ENCODE measurements at places on chromosomes 11 and 22.

DNA sequence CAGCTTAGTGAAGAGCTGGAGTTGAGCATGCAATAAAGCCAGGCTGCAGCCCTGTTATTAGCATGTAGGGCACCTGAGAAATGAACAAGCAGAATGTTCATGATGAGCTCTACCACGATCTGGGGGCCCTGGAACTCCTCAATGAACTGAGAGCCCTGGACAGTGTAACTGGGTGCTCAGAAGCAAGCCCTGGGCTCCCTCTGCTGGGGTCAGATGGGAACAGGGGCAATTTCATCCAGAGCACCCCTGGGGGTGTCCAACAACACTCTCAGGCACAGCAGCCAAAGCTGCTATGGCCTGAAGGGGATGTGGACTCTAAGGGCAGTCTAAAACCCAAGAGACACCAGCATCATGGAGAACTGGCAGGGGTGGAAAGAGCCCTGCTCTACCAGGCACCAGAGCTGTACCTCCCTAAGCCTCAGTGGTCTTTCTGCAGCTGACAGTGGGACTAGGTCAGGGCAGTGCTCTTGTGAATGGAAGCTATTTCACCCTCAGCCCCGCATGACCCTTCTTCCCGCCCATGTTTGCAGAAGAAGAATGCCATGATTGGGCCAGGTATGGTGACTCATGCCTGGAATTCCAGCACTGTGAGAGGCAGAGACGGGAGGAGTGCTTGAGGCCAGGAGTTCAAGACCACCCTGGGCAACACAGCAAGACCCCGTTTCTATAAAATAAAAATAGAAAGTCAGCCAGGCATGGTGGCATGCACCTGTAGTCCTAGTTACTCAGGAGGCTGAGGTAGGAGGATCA is 28.9 kb downstream of the THOC5 start:
- DNase-seq = no peak

- DNase-seq = no peak
Measured at GRCh38 chr22:47193606-47194329, 431.3 kb downstream of the TBC1D22A start.

DNA sequence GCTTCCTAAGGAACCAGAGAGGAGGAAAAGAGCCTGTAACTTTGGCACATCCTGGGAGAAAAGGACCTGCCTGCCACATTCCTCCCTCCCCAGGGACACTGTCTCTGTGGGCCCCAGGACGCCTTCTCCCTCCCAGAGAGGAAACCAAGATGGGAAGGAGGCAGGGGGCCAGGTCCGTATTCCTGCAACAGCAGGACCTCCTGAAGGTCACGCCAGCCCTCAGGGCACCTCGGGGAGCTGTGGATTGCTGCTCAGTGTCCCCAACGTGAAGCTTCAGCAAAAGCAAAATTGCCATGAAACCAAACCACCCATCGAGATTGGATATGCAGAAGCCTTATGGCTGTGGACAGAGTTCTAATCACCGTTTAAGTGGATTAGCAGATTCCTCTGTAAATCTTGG is 86.7 kb downstream of the ARHGAP8 start:
- no peak for DNase-seq

- no peak for DNase-seq
Measured at GRCh38 chr11:21229224-21229623, 559.8 kb downstream of the NELL1 start.

GRCh38 chr11:108803776-108804175 is 138.9 kb downstream of the DDX10 start:
- DNase-seq = no peak

DNA sequence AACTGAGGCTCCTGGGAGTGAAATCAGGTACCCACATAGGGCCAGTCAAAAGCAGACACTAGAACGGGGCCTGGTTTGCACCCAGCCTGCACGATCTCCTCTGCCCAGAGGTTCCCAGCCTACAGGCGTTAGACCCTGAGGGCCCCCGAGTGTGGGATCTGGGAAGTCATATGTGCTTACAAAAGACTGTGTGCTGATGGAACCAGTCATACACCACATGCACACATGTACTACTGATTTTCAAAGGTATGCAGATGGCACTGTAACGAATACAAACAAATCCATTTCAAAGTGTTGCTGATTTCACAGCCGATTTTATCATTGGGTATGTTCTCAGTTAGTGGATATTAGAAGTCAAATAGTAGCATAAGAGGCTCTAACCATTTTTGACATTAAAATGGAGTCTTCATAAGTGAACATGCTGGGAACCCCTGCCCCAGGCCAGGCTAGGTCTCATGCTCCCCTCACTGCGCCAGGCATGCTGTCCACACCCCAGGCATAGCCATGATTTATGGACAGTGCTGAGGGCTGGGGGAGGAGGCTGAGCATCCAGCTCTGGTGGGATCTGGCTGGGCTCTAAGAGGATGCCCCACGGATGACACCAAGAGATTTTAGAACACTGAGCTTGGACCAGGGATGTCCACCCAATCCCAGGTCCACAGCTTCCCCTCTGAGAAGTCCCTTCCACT is 38.6 kb upstream of the LRRC32 start:
- no peak for DNase-seq

DNA sequence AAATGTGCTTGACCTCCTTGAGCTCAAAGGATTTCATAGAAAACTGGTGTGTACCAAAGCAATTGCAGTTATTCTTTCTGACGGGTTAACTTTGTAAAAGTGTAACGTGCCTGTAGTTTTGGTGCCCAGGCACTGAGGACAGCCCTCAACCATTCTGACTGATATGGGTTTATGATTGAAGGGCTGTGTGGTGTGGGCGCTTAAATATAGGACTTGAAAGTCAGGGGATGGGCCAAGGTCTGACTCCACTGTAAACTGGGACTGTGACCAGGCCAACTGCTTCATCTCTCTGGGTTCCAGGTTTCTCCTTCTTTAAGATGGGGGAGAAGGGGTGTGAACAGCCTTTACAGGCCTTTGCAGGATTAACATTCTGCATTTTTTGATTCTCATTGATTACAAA is 191.1 kb upstream of the ARHGAP20 start:
- no peak for DNase-seq

DNA sequence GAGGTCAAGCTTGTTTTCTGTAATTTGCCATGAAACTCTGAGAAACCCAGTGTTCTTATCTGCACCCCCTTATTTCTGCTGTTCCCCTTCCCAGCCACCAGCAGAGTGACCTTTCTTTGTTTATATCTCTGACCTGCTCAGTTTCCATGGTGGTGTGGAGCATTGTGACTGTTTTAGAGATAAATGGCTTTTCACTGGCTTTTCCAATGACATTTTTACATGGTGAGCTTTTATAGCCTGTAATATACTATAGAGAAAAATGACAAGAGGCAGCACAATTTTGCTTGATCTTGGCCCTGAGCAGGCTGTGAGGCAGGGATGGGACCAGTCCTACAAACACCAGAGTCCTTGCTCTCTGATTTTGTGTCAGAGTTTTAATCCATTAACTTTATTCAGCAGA is 233.9 kb downstream of the FAT3 start:
- no peak for DNase-seq

- DNase-seq = peak; percentile 73
Measured at GRCh38 chr22:39994566-39995392, at the start of gene FAM83F. TSS of gene FAM83F (plus strand) at chr22:39994954. CDS start at chr22:39995043, 89 bp downstream.

DNA sequence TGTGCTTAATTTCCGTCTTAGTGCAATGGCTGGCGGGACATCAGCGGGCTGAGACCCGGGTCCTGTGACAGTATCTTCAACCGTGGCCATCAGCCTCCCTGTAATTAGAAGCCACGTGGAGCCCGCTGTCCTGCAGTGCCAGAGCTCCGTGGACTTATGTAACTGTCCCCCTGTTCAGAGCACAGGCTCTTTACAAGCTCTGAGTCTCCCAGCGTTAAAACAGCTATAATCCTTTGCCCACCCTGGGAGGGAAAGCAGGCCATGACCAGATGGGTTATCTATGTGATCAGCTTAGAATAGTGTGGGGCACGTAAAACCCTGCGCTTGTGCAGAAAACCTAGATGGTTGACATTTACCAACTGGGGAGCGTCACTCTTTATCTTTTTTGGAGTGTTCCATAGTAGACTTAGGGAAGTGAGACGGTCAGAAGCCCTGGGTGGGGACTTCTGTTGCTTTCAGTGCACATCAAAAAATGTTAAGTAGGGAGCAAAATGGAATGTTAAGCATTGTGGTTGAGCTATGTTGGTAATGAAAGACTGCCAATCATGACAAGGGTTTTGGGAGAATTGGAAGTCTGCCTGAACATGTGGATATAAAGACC is 103.5 kb upstream of the CADM1 start:
- no peak for DNase-seq

- no peak for DNase-seq
Measured at GRCh38 chr11:79813551-79813950, 372.7 kb upstream of the TENM4 start.

DNA sequence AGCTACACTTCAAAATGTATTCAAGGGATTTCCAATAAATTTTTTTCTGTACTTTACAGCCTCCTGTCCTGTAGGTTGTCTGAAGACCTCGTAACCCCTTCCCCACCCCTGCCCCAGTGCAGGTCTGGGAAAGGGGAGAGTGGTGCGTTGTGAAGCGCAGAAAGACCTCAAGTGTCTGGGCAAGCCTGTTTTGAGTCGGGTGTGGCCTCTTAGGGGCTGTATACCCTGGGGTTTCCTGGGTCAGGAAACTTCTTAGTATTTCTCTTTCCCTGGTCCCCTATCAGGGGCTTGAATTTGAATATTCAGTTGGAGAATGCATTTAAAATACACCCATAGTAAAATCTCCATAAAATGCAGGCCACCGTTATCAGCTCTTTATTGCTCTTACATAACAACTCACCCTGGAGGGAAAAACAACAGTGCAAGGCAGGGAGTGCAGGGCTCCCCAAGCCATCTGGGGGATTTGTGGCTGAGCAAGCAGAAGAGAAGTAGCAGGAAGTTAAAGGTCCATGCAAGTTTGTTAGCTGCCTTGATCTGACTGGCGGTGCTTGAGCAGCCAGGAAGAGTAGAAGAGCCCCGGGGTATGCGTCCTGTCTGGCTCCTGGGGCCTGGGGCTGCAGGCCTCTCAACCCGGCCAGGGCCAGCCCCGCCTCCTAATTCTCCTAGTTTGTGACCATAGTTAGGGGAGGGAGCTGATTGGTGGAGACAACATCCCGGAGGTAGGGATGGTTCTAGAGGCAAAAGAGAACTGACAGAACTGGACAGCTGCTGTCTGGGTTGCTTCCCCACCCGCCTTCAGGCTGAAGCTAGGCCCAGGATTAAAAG is 25.7 kb downstream of the ARHGAP1 start:
- no peak for DNase-seq

- no peak for DNase-seq
Measured at GRCh38 chr11:17572359-17572690, 25.3 kb downstream of the OTOG start.

DNA sequence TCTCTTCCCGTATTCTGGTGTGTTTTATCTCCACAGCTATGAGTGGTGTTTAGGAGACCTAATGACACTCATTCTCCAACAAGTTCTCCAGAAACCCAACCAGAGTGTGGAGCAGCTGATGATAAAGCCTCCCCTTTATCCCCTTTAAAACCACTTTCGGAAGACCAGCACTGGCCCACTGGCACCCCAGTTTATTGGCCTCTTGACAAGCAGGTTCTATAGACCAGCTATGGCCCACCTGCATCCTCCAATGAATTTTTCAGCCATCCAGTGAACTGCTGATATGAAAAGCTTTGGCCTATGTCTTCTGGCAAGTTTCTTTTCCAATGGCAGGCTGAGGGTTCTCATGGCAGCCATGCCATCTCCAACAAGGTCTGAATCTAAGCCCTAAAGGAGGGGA is 27.4 kb downstream of the CHST1 start:
- no peak for DNase-seq

- DNase-seq = no peak
Measured at GRCh38 chr11:17687946-17688670, 31.3 kb upstream of the MYOD1 start.

- no peak for DNase-seq
Measured at GRCh38 chr11:106242718-106243415, 165.4 kb downstream of the AASDHPPT start.

DNA sequence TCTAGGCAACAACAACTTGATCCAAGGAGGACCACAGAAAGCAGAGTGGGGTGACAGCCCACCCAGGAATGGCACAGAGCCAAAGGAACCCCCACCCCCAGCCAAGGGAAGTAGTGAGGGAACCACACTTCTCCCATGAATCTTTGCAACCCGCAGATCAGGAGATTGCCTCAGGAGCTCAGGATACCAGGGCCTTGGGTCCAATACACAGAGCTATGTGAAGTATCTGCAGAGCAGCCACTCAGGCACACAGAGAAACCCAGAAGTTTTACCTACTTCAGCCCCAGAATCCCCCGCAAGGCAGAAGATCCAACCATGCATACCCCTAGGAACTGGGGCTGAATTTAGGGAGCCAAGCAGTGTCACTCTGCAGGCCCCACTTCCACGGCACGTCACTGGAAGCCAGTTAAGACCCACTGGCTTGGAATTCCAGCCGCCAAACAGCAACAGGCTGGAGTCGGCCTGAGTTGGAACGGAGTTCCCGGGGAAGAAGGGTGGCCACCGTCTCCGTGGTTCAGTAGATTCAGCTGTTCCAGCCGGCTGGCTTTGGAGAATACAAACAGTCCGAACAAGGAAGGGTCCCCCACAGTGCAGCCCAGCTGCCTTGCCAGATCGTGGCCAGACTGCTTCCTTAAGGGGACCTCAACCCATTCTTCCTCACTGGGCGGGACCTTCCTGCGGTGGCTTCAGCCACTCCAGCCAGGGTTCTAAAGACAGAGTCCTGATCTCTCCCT is 174.1 kb downstream of the TTC28 start:
- no peak for DNase-seq

DNA sequence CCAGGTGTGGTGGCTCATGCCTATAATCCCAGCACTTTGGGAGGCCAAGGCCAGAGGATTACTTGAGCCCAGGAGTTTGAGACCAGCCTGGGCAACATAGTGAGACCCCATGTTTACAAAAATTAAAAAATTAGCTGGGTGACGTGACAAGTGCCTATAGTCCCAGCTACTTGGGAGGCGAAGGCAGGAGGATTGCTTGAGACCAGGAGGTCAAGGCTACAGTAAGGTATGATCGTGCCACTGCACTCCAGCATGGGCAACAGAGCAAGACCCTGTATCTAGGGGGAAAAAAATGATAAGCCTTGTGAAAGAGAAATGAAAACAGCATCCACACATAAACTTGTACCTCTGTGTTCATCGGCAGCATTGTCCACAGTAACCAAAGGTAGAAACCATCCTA is 8.1 kb upstream of the CCND1 start:
- DNase-seq = no peak

GRCh38 chr11:18608376-18608775 is 8.8 kb downstream of the MISFA start:
- peak; percentile 53 for DNase-seq

- DNase-seq = no peak
Measured at GRCh38 chr11:72583616-72584292, 90.5 kb downstream of the PDE2A start.

GRCh38 chr11:118917481-118918127 is 8.1 kb downstream of the BCL9L start:
- DNase-seq = no peak

Measured in NCI-H1417 (cell line).